ENCODE measurements at places on chromosomes 1 and 21.

- DNase-seq, result no peak
These were observed 7.1 kb upstream of the NSUN4 start for GRCh38 chr1:46333300-46334029.

- no peak for DNase-seq
These were observed 65.6 kb upstream of the GRHL3 start for GRCh38 chr1:24253571-24253970.

DNA sequence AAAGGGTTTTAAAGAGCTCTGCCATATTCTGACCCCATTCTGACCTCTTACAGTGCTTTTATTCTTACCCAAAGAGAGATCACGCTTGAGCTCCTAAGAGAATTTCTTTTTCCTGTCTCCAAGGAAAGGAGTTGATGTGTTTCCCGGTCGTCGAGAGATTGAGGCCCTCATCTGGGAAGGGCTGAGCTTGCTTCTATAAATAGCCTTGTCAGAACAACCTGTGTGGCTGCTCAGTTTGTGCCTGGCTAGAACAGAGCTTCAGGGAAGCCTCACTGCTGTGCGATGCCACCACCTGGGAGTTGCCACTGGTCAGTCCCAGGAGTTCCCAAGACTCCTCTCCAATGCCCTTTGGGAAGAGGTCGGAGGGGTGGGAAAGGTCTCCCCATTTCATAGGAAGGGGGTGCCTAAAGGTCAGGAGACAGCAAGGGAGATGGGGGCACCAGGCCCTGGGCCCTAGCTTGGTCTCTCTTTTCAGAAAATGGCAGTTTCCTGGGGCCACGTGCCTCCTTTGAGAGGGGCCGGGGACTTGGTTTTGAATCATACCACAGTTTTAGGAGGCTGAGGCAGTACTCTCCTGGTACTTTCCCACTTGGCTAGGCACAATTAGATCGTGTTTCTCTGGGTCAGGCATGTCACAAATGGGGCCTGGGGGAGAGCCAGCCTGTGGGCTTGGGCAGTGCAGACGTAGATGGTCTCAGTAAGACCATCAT lies 52.1 kb downstream of the EIF2D start:
- DNase-seq, result peak; percentile 12

DNA sequence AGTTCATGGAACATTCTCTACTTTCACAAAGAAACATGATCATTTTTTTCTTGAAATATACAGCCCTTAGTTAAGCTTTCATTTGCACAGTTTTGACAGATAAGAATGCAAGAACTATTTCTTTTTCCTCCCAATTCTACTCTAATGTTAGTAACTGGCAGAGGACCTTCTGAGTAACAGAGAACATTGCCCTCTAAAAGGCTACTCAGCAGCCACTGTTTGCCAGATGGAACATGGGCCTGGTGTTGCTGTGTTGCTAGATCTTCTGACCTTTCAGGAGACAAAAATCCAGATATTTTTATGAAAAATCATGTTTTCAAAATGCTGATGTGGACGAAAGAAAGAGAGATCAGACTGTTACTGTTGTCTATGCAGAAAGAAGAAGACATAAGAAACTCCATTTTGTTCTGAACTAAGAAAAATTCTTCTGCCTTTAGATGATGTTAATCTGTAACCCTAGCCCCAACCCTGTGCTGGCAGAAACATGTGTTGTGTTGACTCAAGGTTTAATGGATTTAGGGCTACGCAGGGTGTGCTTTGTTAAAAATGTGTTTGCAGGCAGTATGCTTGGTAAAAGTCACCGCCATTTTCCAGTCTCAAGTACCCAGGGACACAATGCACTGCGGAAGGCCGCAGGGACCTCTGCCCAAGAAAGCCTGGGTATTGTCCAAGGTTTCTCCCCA lies 2.9 kb upstream of the PRDX6 start:
- no peak for DNase-seq

DNA sequence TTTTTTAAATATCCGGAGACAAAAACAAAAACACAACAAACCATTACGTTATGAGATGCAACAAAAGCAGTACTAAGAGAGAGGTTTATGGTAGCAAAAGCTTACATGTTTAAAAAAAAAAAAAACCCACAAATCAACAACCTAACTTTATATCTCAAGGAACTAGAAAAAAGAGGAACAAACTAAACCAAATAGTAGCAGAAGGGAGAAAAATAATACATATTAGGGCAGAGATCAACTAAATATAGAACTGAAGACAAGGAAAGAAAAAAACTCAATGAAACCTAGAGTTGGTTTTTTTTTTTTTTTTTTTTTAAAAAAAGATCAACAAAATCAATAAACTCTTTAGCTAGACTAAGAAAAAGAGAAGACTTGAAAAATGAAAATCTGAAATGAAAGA lies 34.9 kb downstream of the ZNF644 start:
- DNase-seq, result no peak

DNA sequence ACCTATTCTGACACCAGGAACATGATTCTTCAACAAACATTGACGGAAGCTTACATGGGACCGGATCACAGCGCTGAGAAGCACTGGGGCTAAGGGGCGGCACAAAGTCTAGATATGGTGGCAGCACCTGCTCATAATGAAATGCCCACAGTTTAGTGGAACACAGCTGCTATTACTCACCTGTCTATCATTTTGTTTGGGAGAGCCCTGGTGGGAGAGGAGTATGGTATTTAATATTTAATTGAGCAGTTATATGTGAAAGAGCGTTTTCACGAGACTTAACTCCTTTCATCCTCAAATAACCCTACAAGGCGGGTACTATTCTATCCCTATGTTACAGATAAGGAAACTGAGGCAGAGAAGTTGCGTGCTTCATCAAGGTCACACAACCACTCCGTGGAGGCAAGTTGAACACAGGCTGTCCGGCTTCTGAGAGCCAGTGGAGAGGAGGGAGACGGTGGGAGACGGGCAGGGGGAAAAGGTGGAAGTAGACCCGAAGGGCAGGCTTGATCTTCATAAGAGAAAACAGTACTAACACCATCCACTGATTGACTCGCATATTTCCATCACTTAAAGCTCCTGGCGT lies 790 bp upstream of the TSNAX start:
- no peak for DNase-seq

DNA sequence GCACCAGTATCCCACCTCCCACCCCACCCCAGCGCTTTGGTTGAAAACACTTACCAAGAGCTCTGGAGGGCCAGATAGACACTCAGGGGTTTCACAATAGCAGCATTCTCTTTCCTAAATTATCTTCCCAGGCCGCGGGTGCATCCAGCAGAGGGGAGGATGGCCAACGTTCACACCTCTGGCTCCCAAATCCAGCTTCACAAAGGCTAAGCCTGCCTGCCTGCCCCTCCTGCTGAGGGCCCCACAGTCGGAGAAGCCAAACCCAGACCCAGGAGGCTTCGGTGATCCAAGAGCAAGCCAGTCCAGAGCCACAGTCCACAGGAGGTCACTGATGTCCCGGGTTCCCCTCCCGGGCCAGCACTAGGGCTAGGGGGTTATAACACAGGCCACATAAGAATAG lies 231.9 kb downstream of the TRABD2B start:
- DNase-seq, result no peak

DNA sequence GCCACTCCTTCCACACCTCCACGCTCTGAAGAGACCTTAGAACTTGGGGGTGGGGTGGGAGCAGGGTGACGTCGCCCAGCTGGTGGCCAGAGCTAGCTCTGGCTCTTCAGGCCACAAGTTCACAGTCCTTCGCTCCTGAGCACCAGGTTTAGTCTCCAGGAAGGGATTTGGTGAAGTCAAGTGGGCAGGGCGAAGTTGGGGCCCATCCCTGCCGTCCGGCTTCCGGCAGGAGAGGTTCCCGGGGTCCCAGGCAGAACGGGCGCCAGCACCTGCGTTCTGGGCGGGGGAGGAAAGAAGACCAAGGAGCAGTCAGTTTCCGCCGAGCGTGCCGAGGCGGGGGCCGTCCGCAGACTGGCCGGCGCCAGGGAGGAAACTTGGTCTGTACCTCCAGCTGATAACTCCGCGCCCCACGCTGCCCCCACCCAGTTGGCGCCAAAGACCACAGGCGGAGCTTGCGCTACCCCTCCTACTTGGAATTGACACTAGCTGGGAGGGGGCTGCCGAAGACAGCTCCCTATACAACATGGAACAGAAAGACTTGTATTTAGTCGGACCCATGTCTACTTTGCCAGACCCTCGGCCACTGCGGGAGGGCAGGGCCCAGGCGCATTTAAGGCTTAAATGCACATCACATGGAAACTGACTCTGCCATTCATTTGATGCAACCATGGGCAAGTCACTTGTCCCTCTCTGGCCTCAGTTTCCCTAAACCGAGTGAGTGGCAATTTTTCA lies 995 bp downstream of the ID3 start:
- no peak for DNase-seq

GRCh38 chr1:219587801-219588561 lies 24.9 kb downstream of the ZC3H11B start:
- no peak for DNase-seq

GRCh38 chr1:96095849-96096612 lies 625.6 kb upstream of the PTBP2 start:
- DNase-seq, result no peak

DNA sequence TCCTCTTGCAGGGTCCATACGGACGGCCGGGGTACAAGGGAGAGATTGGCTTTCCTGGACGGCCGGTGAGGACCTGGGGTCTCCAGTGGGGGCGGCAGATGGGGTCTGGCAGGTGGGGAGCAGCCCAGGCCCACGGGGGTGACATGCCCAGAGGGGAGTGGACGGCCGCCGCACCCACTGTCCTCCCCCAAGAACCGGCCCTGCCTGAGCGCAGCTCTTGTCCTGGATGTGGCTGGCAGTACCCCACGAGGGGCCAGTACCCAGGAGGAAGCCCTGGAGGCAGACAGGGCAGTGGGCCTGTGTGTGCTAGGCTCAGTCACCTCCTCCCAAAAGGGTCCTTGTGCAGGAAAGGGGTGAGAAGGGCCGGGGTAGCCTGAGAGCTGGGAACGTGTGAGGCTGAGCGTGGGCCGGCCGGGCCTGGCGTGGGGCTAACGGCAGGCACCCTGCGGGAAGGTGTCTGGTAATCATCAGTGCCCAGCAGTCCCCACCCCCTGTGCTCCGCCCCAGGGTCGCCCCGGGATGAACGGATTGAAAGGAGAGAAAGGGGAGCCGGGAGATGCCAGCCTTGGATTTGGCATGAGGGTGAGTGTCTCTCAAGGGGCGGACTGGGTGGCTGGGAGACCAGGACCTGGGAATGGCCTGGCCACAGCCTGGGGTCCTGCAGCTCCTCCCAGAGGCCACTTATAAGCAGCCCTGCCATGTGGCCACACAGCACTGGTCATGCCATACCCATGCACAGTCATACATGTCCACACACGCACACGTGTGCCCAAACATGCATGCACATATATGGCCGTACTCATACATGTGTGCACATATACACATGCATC lies 47.2 kb downstream of the SLC19A1 start:
- DNase-seq, result no peak

- no peak for DNase-seq
These were observed 25.6 kb upstream of the JUN start for GRCh38 chr1:58809325-58810010.

DNA sequence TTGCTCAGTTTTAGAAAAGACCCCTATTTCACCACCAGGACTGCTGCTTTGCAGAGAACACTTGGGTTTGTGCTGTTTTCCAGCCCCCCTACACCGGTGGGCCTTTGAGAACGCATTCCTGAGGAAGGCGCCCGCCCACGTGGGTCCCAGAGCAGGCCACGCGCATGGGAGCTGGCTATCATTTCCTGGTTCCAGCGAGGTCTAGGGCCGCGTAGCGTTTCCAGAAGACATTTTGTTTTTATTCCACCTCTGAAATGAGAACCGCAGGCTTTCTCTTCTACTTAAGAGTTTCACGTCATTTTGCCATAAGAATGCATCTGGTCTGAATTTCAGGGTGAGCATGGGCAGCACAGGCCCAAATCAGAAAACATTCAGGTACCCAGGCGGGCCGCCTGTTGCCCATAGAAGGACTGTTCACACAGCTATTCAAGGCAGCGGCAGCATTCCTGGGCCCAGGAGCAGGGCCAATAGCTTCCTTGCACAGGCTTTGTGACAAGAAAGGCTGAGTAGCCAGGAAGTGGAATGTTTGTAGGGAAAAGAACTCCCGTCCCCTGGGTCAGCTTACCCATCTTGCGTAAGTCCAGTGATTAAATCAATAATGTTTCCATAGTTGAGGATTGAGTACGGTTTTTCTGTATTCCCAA lies 1.4 kb upstream of the KLHL21 start:
- DNase-seq, result no peak

DNA sequence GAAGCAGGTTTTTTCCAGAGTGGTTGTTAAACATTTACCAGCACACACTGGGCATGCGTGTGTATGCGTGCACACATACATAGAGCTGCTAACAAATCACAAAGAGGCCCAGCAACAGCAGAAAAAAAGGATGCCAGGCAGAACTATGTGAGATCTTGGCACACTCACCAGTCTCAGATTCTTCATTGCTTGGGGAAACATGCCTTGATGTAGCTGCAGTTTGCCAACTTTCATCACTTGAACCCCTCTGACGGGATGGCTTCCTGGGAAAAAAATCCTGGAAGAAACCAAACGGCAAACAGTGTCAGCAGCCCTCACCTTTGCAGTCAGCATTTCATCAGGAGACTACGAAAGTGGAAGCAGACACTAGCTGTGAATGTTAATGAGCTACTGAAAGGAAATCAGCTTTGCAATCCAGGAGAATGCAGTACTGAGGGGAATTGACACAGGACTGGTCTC lies 609.1 kb downstream of the KIF26B start:
- no peak for DNase-seq

- no peak for DNase-seq
These were observed 151.1 kb downstream of the LYPLAL1 start for GRCh38 chr1:219324629-219325367.

DNA sequence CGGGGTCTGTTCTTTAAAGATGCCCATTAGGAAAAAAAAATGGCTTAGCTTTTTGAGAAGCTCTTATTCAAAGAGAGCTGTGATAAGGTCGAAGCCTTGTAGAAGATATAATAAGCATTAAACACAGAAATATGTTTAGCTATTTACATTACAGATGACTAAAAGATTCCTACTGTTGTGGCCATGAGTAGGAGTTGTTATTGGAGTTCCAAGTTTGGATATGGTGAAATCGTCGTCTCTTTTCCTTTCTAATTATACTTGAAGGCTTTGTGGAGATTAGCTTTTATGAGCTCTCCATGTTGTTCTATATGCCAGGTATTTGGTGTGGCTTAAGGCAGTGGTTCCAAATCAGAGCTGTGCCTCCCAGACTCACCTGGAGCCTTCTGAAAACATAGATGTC lies 79.9 kb upstream of the LAMC2 start:
- no peak for DNase-seq

- DNase-seq, result no peak
These were observed 127.6 kb downstream of the MRPS6 start for GRCh38 chr21:34201001-34201400.

All from stimulated activated naive CD4-positive, alpha-beta T cell treated with Interleukin-2 at 50 U/mL for 16 hours (primary cell).